ENCODE measurements at places on chromosomes 5 and 9. TPM values are rescaled to one million over a fixed set of nuclear protein-coding genes. Genes with fewer than 3 reads are reported as not detected.
A peak's percentile ranks its signal among the peaks of the same experiment; 100 is the strongest.

DNA sequence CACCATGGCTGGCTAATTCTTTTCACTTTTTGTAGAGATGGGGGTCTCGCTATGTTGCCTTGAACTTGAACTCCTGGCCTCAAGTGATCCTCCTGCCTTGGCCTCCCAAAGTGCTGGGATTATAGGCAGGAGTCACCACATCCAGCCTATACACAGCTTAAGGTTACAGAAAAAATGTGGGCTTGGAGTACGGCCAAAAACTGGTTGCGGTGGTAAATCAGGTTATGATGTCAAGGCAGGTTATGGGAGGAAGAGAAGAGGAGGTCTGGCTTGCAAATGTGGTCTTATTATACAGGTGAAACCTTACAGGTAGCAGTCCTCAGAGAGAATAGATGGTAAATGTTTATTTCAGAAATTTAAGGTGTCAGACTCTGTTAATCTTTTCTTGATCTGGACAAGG lies 30.7 kb upstream of the SYK start:
- H3K4me1 ChIP-seq, result no peaks in the 10 kb centered on the region
- no peaks in the 10 kb centered on the region for H3K36me3 ChIP-seq
- H3K4me3 ChIP-seq, result no peak overlapping the region
- H3K27me3 ChIP-seq, result peaks cover 19% of the 10 kb centered on the region
- H3K27ac ChIP-seq, result no peak overlapping the region
- no peak for DNase-seq

GRCh38 chr9:70610287-70610644 lies 195.8 kb upstream of the KLF9 start:
- no peaks in the 10 kb centered on the region for H3K36me3 ChIP-seq
- H3K4me1 ChIP-seq, result no peaks in the 10 kb centered on the region
- no peak overlapping the region for H3K27ac ChIP-seq

DNA sequence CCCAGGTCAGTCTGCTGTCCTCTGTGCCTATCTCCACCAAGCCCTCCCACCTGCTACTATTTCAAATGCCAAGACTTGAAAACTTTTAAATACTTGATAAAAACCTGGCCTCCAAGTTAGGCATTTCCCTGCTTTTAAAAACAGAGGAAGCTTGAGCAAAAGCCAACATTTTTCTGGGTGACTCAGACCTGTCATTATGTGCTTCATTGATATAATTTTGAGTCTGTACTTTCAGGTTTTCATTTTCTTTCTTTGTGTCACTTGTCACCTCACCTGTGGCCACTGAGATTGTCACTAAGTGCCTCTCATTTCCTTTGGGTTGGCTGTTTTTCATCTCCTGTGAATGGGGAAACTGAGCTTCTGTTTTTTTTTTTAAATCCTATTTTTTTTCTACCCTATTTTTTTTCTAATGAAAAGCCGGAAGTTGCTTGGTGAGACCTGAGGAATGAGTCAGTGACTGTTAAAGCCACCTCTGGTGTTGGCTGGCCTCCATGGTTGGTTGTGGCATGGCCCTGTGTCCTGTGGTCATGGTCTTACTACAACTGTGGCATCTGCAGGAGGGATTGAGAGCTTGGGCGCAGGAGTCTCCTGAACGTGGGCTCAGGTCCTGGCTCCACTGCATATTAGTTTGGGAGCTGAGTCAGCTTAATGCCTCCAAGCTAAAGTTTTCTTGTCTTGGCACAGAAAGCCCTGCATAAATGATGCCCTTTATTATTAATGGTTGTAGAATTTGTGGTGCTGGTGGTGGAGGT lies 56.7 kb downstream of the ARHGAP26 start:
- no peak overlapping the region for H3K4me3 ChIP-seq
- peak overlapping the region; percentile 55 for H3K27ac ChIP-seq
- H3K4me1 ChIP-seq, result peaks cover 66% of the 10 kb centered on the region
- no peaks in the 10 kb centered on the region for H3K36me3 ChIP-seq

DNA sequence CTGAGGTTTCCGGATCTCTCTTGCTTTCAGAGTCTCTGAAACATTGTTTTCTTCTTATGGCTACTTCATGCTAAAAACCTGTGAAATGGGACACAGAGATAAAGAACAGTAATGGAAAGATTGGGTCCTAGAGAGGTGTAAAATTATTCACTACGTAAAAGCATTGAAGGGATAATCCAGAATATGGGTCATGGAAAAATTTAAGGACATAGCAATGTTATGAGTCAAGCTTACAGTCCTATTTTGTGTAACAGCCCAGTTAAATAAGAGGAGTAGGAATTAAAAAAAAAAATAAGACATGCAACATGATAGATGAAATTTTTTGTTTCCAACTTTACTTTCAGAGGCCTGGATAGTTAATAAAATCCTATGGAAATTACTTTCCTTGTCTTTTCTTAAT lies 61.9 kb upstream of the ELL2 start:
- H3K4me1 ChIP-seq, result no peaks in the 10 kb centered on the region
- H3K36me3 ChIP-seq, result no peaks in the 10 kb centered on the region
- no peak for DNase-seq
- H3K27ac ChIP-seq, result no peak overlapping the region
- peaks cover 3% of the 10 kb centered on the region for H3K27me3 ChIP-seq

- H3K4me1 ChIP-seq, result peaks cover 23% of the 10 kb centered on the region
- H3K27ac ChIP-seq, result peak overlapping the region; percentile 83
- DNase-seq, result no peak
- peaks cover 9% of the 10 kb centered on the region for H3K36me3 ChIP-seq
- H3K4me3 ChIP-seq, result no peak overlapping the region
Observed at GRCh38 chr9:111939322-111939721, 42.7 kb downstream of the UGCG start.

GRCh38 chr9:19231904-19232822 lies 1.7 kb downstream of the DENND4C start:
- H3K27ac ChIP-seq, result no peak overlapping the region
- peaks cover 16% of the 10 kb centered on the region for H3K4me1 ChIP-seq
- no peaks in the 10 kb centered on the region for H3K36me3 ChIP-seq

DNA sequence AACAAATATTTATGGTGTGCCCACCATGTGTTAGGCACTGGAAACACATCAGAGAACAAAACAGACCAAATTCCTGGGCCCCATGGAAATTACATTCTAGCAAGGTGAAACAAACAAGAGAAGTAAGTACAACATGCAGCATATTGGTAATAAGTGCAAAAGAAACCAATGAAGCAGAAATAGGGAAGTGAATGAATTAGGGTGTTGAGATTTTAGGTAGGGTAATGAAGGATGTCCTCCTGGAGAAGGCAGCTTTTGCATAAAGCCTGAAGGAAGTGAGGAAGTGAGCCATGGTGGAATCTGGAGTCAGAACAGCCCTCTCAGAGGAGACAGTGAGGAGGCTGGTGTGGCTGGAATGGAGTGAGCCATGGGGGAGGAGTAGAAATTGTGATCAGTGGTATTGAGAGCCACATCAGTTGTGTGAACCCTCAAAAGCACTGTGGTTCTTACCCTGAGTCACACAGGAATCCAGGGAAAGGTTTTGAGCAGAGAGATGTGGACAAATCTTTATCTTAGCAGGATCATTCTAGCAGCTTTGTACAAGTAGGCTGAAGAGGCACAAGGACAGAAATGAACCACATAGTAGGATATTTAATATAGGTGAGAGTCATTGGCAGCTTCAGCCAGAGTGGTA lies 52.7 kb upstream of the ARL15 start:
- no peak overlapping the region for H3K4me3 ChIP-seq
- no peak for DNase-seq
- H3K4me1 ChIP-seq, result no peaks in the 10 kb centered on the region

DNA sequence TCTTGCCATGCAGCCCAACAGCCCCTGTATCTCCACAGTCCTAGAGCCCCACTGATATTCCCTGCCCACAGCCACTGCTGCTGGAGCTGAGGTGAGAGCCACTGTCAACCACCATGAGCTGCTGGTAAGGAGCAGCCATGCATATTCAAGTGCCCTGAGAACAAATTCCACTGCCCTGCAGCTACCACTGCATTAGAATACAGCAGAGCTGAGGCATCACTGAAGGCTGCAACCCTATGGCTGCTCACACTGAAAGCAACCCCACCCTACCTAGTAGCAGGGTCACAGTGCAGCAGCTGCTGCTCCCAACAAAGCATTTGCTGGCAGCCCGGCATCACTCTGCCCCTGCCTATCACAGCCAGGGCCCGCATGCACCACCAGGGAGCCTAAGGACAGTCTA lies 68.6 kb downstream of the SKIC3 start:
- DNase-seq, result no peak
- H3K4me3 ChIP-seq, result no peak overlapping the region
- H3K36me3 ChIP-seq, result peaks cover 73% of the 10 kb centered on the region
- no peaks in the 10 kb centered on the region for H3K4me1 ChIP-seq

GRCh38 chr5:153987301-153987700 lies 51.4 kb downstream of the FAM114A2 start:
- no peaks in the 10 kb centered on the region for H3K27me3 ChIP-seq
- H3K27ac ChIP-seq, result no peak overlapping the region
- H3K4me1 ChIP-seq, result no peaks in the 10 kb centered on the region
- H3K4me3 ChIP-seq, result no peak overlapping the region
- DNase-seq, result no peak

DNA sequence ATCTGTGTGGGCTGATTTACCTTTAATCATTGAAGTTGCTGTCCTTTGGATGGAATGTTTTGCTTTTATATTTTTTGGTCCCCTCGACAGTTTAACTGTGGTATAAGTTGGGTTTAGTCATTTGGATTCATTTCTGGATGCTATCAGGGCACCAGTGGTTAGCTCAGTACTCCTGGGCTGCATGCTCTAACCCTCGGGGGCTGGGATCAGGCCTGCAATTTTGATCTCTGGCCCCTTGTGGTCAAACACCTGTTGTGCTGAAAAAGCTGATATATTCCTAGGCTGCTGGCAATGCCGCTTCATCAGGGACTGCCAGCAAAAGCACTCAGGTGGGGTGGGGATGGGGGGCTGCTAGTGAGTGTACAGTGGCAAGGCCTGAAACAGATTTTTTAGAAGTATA lies 440.4 kb upstream of the RIOK2 start:
- no peak for DNase-seq

DNA sequence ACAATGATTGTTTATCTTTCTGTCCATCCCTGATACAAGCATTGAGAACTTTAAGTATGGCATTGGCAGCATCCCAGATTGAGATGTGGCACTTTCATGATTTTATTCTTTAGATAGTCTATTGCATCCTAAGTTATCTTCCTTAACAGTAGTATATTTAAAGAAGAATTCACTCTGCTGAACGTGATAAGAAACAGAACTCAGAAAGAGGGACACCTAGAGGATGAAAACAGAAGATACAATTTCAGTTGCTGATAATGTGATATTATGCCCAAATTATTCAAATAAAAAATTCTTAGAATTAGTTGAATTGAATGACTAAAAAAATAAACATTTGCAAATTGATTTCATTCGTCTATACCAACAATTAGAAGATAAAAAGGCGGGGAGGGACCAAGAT lies 218.1 kb upstream of the DMRTA1 start:
- DNase-seq, result no peak
- no peak overlapping the region for H3K4me3 ChIP-seq
- no peaks in the 10 kb centered on the region for H3K4me1 ChIP-seq
- peaks cover 11% of the 10 kb centered on the region for H3K27me3 ChIP-seq
- H3K27ac ChIP-seq, result no peak overlapping the region

DNA sequence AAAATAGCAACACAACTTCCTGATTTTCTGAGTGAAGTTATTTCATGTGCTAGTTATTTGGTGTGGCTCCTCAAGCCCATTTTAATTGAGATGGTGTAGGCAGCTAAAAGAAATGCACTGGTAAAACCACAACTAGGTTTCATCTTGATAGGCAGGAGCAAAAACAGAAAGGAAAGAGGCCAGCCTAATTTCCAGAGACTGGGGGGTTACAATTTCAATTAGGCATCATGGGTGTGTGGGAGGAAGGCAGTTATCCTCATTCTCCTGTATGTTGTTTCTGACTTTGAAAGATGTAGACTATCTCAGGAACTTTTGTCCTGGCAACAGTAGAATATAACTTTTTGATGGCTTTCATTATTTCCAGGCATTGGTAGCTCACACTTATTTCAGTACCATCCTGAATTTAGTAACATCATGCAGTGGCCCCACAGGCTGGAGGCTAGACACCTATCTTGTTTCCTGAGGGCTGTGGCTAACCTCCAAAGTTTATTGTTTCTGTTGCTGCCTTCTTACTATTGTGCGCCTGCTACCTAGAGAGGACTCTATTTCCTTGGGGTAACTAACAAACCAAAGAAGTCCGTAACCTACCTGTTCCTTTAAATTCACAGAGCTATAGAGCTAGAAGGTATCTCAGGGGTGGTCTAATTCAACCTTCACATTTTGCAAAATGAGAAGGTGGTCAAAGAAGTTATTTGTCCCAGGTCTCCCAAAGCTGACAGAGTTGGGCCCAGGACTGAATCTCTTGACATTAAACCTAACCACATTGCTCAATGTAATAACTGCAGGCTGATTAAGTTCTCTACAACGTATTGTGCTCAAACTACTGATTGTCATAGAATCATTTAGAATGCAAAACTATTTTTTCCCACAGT lies 42.4 kb downstream of the FYB1 start:
- H3K27me3 ChIP-seq, result no peaks in the 10 kb centered on the region
- H3K4me1 ChIP-seq, result peaks cover 95% of the 10 kb centered on the region
- DNase-seq, result peak; percentile 77
- H3K36me3 ChIP-seq, result peaks cover 12% of the 10 kb centered on the region

- no peak overlapping the region for H3K4me3 ChIP-seq
- no peak overlapping the region for H3K27ac ChIP-seq
- peaks cover 5% of the 10 kb centered on the region for H3K27me3 ChIP-seq
- no peak for DNase-seq
Observed at GRCh38 chr5:174767670-174768069, 43.3 kb downstream of the MSX2 start.

DNA sequence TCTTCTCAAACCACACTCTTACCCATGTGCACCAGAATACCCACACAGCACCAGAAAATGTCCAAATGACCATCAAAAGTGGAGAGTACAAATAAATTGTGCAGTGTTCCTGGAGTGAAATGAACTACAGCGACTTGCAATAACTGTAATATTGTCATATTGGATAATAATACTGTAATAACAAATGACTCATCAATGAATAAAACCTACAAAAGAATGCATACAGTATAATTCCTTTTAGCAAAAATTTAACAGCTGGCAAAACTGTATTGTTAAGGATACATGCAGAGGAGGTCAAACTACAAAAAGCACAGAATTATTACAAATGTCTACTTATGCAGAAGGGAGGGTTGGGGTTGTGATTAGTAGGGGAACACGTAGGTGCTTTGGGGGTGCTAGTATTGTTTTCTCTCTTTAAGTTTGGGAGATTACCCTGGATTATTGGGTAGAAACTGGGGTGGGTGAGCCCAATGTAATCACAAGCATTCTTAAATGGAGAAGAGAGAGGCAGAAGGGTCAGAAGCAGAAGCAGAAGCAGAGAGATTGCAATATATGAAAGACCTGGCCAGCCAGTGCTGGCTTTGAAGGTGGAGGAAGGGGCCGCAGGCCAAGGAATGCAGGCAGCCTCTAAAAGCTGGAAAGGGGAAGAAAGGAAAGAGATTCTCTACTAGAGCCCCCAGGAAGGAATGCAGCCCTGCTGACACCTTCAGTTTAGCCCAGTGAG lies 21.8 kb downstream of the IRF1 start:
- H3K27me3 ChIP-seq, result no peaks in the 10 kb centered on the region
- peaks cover 90% of the 10 kb centered on the region for H3K4me1 ChIP-seq
- no peaks in the 10 kb centered on the region for H3K36me3 ChIP-seq
- peak; percentile 1 for DNase-seq

Gene CRB2
- total RNA-seq, result not detected

Gene FYB1
- total RNA-seq, result 106 TPM

Gene C5
- total RNA-seq, result 2.5 TPM

Gene EQTN
- not detected for total RNA-seq

Gene PCDHA4
- total RNA-seq, result not detected

Gene TIFAB
- total RNA-seq, result not detected

Gene SELENOP
- not detected for total RNA-seq

Gene SLC4A9
- 0.26 TPM for total RNA-seq

Gene PTGDS
- total RNA-seq, result not detected

Gene RNF208
- total RNA-seq, result 3.4 TPM

Gene CDH18
- total RNA-seq, result not detected

Gene PLGRKT
- 52.9 TPM for total RNA-seq

Gene STKLD1
- 0.90 TPM for total RNA-seq

Gene MROH2B
- total RNA-seq, result not detected
